NCI-H1694 treated with DMSO at 0.1 percent for 48 hours (cell line): ENCODE measurements at places on chromosomes 12 and 14.
A peak's percentile ranks its signal among the peaks of the same experiment; 100 is the strongest.

- no peak for DNase-seq
Measured at GRCh38 chr12:114193474-114193873, 212.5 kb downstream of the TBX5 start.

- DNase-seq: no peak
Measured at GRCh38 chr12:60468546-60468945, 872.7 kb downstream of the SLC16A7 start.

- DNase-seq: no peak
Measured at GRCh38 chr14:54488318-54488645, 498 bp downstream of the GMFB start.

DNA sequence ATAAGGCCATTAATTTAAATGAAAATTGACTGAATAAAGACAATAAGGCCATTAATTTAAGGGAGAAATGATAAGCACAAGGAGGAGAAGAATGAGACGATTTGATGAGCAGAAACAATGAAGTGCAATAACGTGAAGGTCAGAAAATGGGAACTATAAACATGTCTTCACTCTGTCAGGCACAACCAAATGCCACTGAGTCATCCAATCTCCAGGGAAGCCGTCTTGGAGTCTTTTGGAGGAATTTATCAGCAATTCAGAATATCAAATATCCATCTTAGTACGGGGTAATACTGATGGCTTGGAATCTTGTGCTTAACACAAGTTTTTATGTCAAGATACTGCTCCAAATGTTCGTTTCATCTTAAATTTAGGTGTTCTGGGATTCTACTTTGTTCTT lies 159.9 kb downstream of the CAPZA3 start:
- DNase-seq: no peak

GRCh38 chr12:91332302-91332701 lies 149.7 kb upstream of the DCN start:
- DNase-seq: peak; percentile 14

DNA sequence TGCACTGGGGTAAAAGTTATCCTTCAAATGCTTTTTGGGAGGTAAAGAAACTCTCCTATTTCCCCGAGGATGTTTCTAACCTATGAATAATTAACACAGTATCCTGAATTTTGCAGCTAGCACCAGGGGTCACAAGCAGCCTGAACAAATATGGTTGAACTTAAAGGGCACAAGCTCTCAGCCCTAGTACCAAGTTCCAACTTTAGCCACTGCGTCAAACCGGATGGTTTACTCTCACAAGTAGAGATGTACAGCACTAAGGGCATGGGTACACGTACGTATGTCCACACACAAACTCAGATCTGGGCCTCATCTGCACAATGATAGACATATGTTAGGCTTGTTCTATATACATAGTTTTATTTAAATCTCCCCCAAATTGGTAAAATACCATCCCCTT lies 4.7 kb downstream of the CCDC88C start:
- no peak for DNase-seq

GRCh38 chr14:88961214-88961613 lies 136.8 kb downstream of the TTC8 start:
- no peak for DNase-seq

DNA sequence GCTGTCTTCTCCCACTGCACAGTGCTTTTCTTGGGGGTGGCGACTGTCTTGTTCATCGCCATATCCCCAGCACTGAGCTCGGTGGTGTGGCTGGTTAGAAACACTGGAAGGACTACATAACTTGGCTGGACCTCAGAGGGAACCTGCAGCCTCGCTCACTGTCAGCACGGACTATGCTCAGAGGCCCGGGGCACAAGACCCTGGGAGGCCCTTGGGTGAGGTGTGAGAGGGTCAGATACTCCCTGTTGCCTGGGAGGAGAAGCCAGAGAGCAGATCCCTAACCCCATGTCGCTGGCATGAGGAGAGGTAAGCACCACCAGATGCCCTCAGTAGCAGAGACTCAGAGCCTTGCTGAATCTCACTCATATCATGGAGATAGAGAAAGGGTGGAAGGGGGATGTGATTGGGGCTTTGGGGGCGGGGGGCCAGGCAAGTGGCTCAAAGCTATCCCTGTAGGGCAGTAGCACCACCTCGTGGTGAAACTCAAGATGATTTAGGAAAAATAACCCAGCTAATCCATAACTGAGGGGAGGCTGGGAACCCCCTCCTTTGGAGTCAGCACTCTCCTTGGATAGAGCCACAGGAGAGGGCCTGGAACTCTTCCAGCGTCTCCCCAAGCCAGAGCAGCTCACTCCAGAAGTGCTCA lies 18.7 kb upstream of the HDAC7 start:
- DNase-seq: peak; percentile 15

DNA sequence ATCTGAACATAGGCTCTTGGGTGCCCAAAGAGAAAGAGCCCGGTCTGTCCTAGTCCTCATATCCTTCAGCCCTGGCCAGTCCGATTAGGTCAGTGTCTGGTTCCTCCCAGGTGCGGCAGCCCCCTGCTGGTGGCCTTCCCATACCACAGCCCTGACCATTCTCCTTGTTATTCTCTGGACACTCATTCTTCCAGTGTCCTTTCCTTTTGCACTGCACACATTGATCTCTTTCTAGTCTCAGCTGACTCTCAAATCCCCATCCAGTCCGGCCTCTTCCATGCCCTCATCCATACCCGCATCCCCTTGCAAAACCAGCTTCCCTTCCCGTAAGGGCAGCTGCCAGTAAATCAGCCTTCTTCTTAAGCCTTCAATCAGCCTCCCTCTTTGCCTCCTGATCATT lies 1316.3 kb downstream of the TMEM121 start:
- no peak for DNase-seq

GRCh38 chr12:24911271-24911791 lies 37.6 kb downstream of the BCAT1 start:
- no peak for DNase-seq

- no peak for DNase-seq
Measured at GRCh38 chr12:62862259-62862881, 72.6 kb downstream of the PPM1H start.

DNA sequence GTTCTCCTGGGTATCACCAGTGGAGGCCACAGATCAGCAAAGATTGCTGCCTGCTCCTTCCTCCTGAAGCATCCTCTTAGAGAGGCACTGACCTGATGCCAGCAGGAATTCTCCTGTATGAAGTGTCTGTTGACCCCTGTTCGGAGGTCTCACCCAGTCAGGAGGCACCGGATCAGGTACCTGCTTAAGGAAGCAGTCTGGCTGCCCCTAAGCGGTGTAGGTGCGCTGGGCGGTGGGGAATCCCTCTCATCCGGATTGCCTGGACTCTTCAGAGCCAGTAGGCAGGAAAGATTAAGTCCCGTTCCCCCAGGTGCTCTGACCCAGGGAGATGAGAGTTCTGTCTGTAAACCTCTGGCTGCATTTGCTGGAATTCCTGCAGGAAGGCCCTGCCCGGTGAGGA lies 455.2 kb downstream of the CCDC91 start:
- no peak for DNase-seq
